Astrocyte of the cerebellum (primary cell): ENCODE measurements at places on chromosomes 5 and 9.
A peak's percentile ranks its signal among the peaks of the same experiment; 100 is the strongest.

DNA sequence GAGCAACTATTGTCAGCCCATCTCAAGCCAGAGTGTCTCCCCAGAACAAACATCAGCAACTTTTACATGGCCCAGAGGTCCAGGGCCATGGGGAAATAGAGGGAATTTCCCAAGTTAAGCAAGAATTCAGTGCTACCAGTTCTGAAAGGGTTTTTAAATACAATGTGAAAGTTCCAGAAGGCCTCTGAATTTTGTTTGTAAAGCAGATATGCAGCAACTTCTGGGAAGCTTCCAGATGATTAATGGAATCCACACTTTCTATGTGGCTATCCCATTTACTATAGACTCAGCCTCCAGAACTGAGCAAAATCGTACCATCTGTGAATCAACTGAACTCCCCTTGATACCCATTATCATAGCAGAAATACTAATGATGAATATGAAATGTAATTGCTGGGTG lies 93.8 kb downstream of the FEM1C start:
- DNase-seq: no peak

GRCh38 chr9:123871781-123872180 lies 58.1 kb downstream of the DENND1A start:
- no peak for DNase-seq

DNA sequence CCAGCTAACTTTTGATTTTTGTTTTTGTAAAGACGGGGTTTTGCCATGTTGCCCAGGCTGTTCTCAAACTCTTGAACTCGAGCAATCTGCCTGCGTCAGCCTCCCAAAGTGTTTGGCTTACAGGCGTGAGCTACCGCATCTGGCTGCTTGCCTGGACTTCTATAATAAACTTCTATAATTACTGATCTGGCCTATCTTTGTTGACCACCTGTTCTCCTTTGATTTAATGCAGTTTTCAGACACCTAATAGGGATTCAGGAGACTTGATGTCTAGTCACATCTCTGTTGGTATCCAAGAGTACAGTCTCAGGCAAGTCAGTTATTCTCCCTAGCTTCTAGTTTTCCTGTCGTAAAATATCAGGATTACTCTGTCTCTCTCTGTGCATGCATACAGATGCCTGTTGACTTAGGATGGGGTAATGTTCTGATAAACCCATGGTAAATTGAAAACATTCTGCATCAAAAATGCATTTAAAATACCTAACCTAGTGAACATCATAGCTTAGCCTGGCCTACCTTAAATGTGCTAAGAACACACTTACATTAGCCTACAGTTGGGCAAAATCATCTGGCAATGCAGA lies 51.5 kb upstream of the NR3C1 start:
- DNase-seq: no peak

- DNase-seq: no peak
Measured at GRCh38 chr9:98572054-98572627, 136.6 kb downstream of the GABBR2 start.

DNA sequence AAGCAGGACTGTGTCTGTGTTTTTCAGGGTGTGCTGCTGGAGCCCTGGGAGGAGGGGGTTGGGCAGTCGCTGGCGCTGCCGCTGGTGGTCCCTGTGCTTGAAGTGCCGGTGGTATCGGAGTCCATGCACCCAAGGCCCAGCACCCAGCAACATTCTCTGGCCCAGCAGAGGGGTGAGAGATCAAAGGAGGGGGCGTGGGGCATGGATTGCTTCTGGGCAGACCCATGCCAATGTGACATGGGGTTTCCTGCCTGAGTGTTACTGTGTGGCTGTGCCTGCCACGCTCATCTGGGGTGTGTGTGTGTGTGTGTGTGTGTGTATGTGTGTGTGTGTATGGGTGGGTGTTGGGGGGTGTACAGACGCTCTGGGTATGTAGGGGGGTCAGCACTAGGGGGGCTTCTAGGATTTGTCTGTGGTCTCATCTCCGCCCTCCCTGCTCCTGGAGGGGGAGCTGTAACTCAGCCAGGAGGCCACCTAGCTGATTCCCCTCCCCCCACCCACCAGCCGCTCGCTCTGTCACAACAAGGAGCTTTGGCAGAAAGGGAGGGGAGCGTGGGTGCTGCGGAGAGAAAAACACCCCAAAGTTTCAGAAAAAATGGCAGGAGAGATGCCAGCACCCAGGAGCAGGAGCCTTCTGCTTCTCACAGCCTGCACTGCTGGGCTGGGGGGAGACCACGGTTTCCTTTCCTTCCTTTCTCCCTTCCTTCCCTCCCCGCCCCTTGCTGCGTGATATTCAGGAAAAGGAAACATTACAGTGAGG lies 35.9 kb upstream of the HSPA9 start:
- DNase-seq: no peak

- peak; percentile 59 for DNase-seq
Measured at GRCh38 chr5:148443998-148444397, 60.2 kb downstream of the FBXO38 start.

- no peak for DNase-seq
Measured at GRCh38 chr5:172038167-172038566, 31.7 kb upstream of the FBXW11 start.

- peak; percentile 41 for DNase-seq
Measured at GRCh38 chr5:59193616-59194319, 610.9 kb downstream of the RAB3C start.

DNA sequence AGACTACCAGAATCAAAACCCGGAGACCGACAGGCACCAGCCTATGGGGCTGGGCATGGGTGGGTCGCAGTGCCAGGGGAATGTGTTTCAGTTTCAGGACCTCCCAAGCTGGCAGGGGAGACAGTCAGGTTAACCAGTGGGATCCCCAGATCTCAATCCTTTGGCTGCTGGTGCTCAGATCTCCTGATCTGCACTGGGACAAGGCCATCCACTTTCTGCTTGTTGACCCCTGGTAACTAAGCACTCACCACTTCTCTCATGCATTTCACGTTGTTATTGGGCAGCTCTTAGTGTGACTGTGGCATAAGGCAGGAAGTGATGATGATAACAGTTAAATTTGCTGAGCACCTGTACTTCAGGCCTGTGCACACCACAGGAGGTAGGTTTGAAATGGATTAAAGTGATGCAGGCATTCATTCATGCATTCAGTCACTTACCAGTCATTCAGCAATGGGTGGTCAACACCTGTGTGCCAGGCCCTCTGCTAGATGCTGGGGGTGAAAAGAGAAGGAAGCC lies 42.1 kb upstream of the STXBP1 start:
- no peak for DNase-seq
